Common myeloid progenitor, CD34-positive (primary cell): ENCODE measurements at places on chromosomes 11 and 22.

DNA sequence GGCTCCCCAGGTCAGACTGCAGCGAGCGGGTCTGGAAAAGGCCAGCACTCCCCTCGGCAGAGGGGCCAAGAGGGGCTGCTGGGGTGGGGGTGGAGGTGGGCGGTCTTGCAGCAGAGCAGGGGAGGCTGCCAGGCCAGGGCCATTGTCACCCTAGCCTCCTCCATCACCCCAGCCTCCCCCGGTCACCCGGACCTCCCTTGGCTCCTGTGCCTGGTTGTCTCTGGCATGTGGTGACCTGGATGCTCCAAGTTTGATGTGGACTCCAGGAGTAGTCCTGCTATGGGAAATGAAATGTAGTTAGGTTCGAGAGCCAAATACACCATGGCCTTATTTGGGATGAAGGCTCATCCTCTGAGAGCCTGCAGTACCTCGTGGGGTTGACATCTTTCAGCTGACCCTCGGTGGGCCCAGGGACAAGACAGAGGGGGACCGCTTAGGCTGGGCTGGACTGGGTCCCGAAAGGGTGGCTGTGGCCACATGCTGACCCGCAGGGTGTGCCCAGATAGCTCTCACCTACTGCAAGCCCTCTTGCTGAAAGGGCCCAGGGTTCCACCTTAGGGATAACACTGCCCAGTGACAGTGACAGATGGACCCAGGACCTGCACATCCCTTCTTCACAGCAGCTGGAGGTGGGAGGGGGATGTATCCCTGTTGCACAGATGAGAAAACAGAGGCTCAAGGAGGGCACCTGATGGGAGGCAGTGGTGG lies 24.1 kb downstream of the MRGPRD start:
- no peak for DNase-seq

DNA sequence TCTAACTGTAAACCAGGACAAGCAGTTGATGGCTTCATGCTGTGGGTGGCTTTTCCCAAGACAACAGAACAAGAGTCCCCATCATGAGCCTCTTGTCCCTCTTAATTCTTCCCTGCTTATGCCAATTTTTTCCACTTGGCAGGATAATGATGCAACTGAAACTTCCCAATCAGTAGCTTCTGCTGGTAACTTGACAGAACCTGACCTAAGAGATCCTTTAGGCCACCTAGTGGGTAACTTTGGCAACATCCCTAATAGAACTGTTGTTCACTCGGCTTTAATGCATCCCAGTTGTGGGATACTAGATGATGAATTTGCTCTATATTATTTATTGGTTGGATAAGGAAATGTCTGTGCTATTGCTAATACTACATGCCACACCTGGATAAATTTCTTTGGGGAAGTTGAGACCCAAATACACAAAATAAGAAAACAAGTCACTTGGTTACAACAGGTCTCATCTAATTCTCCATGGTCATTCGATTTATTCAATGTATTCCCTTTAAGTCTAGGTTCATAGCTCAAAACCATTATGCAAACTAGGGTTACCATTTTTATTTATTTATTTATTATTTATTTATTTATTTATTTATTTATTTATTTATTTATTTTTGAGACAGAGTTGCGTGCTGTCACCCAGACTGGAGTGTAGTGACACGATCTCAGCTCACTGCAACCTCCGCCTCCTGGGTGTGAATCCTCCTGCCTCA lies 41.4 kb upstream of the NFAM1 start:
- DNase-seq: peak; percentile 42

DNA sequence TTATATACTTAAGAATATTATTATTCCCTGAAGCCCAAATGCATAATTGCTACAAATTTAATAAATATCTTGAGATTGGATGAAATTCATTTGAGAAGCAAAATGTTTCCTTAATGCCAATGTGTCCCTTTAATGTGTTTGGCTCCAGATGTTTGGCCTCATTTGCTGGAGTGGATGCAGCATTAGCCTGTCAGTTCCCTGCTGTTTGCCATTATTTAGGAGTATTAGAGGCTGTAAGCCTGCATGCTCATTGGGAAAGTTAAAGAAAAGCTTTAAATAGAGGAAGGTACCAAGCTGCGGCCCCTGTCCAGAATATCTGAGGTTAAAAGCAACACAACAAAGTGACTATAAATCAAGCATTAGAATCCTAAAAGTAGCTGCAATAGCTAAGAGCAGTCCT lies 54.8 kb upstream of the PITPNB start:
- DNase-seq: no peak

DNA sequence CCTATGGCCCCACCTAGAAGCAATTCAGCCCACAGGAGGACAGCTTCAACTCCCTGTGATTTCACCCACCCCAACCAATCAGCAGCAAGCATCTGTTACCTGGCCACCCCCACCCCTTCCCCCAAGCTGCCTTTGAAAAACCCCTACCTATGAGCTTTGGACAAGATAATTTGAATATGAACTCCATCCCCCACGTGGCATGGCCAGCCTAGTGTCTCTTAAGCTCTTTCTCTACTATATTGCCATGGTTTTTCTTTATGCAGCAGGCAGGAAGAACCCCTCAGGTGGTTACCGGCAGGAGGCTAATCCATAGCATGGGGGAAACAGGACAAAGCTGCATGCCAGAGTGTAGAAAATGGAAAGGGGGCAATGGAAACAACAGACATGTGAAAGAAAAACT lies 29.0 kb downstream of the CTSC start:
- no peak for DNase-seq

GRCh38 chr11:129090056-129090455 lies 102.1 kb downstream of the ARHGAP32 start:
- DNase-seq: no peak

- DNase-seq: no peak
These were observed 3.1 kb downstream of the CD3D start for GRCh38 chr11:118339281-118339961.

DNA sequence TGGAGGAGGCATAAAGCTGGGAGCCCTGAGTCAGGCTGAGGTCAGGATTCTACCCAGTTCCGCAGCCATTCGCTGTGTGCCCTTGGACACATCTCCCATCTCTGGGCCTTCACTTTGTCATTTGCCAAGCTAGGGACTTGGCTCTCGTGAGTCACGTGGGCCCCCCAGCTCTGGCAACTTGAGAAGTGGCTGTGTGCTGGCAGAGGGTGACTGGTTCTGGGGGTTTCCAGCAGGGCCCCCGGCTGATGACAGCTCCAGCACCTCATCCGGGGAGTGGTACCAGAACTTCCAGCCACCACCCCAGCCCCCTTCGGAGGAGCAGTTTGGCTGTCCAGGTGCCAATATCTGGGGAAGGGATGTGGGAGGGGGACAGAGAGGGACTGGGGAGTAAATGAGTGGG lies 46.6 kb downstream of the CD6 start:
- no peak for DNase-seq

DNA sequence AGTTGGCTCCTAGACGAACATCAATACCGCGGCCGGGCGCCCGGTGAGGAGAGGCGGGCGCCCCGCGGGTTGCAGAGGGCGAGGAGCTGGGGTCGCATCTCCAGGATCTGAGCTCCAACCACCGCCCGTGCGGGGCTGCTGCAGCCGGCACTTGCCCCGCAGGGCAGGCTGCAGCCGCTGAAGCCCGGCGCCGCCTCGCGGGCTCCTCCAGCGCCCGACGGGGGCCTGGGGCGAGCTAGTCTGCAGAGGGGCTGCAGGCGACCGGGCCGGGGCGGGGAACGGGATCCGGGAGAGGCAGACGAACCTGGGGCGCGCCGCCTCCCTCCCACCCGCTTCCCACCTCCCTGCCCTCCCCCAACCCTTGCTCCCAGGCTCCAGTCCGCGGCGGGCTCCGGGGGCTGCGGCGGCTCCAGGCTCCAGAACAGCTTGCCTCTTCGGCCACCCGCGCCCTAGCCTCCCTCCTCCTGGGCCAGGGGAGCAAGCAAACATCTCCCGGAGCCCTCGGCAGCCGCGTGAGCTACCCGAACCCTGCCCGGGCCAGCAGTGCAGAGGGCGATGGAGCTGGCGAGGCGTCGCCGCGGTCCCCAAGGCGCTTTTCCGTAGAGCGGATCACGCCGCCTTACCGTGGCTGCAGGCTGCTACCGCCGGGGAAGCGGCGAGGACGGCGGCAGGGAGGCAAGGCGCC lies 802 bp downstream of the TENM4 start:
- no peak for DNase-seq

DNA sequence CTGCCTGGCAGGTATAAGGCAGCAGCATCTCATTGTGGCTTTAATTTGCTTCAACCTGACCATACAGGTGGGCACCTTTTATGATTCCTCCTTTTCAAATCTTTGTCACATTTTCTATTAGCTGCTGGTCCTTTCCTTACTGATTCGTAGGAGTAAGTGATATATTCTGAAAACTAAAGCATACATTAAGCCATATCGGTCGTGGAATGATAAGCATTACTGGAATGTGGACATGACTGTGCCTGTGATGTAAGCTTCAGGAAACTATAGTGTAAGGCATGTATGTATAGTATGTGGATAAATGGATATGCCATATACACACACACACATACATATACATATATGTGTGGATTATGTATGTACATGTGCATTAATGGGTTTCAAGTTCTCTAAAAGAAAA lies 20.8 kb downstream of the YPEL1 start:
- no peak for DNase-seq

DNA sequence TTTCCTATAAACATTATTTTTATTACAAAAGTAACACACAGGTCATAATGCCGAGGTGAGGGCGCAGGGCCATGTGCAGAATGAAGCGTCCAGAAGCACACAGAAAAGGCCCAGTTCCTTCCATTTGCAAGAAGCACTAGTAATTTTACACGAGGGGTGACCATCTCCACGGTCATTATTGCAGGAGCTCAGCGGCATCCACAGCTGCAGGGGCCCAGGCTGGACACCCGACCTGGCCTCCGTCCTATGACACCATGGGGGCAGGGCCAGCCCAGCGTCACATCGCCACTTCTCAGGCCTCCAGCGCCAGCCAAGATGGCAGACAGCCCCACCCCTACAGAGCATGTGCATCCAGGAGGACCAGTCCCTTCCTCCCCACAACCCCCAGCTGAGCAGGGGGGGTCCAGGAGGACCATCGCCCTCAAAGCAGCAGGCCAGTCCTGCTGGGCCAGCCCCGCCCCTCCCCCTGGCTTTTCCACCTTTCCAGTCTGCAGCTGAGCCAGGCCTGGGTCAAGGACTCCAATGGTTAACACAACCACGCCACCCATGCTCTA lies 3.5 kb downstream of the IGF2 start:
- no peak for DNase-seq

- DNase-seq: no peak
These were observed 59.8 kb downstream of the C11orf91 start for GRCh38 chr11:33640730-33641371.

DNA sequence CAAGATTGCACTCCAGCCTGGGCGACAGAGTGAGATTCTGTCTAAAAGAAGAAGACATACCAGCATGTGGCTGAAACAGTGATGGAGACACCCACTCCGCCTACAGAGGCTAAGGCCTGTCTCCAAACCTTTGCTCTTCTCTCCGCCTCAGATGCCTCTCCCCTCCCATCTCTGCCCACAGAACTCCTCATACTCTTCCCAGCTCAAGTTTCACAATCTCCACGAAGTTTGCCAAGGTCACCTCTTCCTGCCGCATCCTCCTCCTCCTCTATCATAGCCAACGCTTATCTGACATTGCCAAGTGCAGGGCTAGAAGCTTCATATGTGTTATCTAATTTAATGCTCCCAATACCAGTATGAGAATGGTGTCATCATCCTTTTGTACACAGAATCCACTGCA lies 25.9 kb upstream of the FBLN1 start:
- DNase-seq: no peak
